ENCODE measurements at places on chromosomes 4 and X. TPM values are rescaled to one million over a fixed set of nuclear protein-coding genes. Genes with fewer than 3 reads are reported as not detected.

MYOZ2 gene
- total RNA-seq: 885 TPM

PDGFC gene
- 10.0 TPM for total RNA-seq

SSX4B gene
- total RNA-seq: not detected

KLF8 gene
- 3.8 TPM for total RNA-seq

RASSF6 gene
- total RNA-seq: not detected

SPANXB1 gene
- not detected for total RNA-seq

All from heart left ventricle (tissue), 16 donors.